ENCODE measurements at places on chromosomes 5 and 9.

DNA sequence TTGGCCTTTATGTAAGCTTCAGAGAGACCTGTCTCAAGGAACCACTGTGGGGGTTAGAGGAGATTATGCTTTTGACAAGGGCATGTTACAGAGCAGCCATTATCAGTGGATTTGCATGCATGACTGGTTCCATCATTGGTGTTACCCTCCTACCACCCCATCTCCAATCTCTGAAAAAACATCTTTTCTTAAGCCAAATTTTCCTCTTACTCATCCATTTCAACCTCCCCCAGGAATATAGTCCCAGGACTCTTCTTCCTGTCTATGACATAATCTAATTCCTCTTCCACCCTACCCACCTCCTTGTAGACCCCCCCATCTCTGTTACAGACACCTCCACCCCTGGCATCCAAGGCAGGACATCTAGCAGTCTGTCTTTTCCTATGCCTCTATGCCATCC, 33.1 kb upstream of the ADRB2 start:
- DNase-seq: no peak

DNA sequence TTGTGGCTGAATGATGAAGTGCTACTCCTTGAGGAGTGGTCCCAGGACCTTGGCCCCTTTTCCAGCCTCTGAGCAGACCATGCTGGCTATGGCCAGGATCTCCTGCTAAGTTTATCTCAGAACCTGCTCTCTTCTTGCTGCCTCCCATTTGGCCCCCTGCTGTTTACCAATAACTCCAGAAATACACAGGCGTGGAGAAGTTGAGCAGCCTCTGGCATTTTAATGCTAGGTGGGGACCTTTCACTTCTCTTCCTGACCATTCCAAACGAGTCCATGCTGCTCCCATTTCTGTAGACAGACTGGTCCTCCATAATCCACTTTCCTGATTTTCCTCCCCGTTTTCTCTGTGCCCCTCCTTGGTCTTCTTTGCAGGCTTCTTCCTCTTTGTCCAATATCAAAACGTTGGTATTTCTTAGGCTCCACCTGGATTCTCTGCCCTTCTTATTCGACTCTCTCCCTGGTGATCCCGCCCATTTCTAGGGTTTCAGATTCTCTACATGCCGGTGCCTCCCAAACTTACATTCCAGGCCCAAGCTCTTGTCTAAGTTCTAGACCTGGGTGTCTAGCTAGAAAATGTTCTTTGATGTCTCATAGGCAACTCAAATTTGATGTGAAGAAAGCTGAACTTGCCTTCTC, 33.4 kb upstream of the TNFAIP8 start:
- no peak for DNase-seq

GRCh38 chr5:111353035-111353434, 128.9 kb downstream of the CAMK4 start:
- no peak for DNase-seq

DNA sequence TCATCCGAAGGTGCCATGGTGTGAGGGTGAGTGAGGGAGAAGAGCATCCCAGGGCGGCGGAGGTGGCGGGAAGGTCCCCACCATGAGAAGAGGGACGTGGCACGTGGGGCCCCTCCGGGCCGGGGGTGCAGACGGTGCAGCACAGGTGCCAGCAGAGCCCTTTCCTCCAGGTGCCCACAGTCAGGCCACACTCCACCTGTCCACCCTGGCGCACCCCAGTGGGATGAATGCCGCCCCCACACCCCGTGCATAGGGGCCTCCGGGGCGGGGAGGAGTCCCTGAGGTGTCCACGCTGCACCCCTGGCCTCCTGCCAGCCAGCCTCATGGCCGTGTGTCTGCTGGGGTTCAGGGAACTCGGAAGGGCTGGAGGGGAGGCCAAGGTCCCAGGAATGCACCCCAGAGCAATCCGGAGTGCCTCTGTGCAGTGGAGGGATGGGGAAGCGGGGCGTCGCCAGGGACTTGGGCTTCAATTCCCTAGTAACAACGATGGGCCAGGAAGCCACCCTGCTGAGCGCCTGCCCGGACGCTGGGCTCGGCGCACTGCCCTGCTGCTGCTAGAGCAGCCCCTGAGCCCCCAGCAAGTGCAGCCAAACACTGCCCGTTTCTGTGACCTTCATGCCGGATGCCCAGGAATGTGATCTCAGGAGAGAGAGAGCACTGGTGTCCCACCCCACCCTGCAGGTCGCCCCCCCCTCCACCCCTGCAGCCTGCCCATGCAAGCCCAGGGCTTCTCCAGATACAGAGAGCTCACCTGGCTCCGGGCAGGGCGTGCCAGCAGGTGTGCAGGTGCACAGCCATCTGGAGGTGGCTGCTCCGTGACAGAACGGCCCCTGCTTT, 8.8 kb upstream of the NACC2 start:
- no peak for DNase-seq

- no peak for DNase-seq
These were observed 144.9 kb upstream of the CDH6 start for GRCh38 chr5:31048282-31049270.

GRCh38 chr5:32290922-32291321, 21.8 kb downstream of the MTMR12 start:
- no peak for DNase-seq

DNA sequence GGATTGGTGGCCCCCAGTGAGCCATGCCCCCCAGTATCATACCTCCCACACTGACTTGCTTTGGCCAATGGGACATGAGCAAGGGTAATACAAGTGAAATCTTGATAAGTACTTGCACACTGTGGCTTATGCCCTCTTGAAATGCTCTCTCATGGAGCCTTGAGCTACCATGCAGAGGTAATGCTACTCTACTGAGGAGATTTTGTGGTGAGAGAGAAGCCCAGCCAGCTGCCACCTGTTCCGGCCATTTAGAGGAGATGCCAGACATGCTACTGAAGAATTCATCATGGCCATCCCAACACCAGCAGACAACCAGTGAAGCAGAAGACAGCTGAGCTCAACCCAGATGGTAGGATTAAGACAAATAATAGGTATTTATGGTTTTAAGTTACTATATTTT, 299.5 kb downstream of the MEF2C start:
- no peak for DNase-seq

DNA sequence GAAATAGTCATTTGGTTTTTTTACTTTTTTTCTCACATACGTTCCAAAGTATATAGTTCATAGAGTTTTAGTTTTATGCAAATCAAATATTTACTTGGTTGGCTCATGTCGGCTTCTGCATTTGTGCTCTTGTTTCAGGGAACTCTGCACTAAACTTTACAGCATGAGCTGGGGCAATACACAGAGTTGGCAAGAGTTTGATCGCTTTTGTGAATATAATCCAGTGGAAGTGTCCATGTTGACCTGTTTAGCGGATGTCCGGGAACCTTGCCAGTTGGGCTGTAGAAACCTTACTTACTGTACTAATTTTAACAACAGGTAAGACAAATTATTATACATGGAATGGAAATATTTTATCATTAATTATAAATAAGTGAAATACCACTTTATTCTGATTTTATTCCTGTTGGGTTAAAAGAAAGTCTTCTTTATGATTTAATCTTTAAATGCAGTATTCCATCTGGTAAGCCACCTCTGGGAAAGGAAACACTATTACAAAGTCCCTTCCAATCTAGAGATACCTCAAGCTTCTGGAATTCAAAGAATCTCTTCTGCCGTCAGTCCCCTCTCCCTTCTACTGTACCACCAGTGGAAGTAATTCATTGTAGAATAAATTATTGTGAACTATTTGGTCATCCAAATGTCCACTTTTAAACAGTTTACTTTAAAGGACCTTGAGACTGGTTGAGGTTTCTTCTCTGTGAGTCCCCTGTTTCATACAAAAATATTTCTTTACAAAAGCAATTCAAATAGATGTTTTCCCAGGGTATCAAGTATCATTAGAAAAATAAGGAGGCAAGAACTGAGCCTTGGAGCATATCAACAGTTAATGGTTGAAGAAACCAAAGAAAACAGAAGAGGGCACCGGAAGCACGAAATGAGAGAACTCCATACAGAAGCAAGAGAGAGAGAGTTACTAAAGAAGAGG, 45.2 kb upstream of the GLIPR2 start:
- DNase-seq: no peak

GRCh38 chr9:35407846-35408245, 82.1 kb upstream of the RUSC2 start:
- DNase-seq: no peak

DNA sequence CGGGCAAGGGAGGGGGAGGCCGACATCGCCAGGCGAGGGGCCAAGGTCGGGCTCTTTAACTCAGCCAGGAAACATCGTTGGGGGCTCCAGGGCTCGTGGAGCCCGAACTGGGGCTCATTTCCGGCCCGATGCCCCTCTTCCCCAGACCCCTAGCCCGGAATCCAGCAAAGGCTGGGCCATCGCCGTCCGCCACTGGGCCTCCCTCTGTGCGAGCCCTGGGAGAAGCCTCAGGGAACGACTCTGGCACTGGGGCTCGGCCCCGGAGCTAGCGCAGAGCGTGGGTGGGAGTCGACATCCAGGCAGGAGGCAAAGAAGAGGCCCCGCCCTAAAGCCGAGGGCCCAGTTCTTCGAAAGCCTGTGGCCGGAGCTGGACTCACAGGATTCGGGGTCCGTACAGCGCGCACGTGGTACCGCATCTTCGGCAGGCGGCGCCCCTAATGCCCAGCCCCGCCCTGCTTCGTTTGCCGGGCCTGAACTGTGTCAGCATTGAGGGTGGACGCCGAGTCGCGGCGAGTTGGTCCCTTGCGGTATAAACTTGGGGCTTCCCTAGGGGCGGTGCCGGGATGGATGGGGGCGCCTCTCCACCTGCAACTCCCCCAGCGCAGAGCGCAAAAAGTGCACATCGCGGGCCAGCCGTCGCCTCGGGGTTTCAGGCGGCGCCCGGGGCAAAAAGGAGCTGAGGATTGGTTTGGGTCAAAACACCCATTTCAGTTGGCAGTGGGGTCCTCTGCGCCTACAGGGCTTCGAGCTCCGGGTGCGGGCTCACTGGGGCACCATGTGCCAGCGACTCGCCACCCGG, 3.6 kb upstream of the PAX5 start:
- no peak for DNase-seq
